Right lung (tissue), 10 donors: ENCODE measurements at places on chromosomes 11 and 22.
A peak's percentile ranks its signal among the peaks of the same experiment; 100 is the strongest.

DNA sequence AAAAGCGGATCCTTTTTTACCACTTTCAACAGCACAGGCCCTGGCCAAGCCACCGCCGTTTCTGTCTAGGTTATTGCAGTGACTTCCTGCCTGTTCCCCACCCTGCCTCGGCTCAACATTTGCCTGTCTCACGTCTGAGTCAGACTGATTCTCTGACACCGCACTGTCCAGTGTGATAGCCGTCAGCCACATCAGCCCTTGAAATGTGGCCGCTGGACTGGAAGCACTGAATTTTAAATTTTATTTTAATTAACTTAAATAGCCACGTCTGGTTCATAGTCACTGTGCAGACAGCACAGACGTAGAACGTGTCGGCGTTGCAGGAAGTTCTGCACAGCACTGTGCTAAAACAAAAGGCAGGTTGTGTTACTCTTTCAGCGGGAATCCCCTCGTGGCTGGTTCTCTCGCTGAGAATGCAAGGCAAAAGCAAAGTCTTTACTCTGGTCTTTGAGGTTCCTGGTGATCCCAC lies 56.3 kb upstream of the ADSL start:
- DNase-seq, result no peak

- DNase-seq, result peak; percentile 29
Observed at GRCh38 chr11:36790526-36790925, 192.5 kb upstream of the RAG2 start.

- peak; percentile 64 for DNase-seq
Observed at GRCh38 chr11:110463153-110463552, 33.4 kb downstream of the FDX1 start.

DNA sequence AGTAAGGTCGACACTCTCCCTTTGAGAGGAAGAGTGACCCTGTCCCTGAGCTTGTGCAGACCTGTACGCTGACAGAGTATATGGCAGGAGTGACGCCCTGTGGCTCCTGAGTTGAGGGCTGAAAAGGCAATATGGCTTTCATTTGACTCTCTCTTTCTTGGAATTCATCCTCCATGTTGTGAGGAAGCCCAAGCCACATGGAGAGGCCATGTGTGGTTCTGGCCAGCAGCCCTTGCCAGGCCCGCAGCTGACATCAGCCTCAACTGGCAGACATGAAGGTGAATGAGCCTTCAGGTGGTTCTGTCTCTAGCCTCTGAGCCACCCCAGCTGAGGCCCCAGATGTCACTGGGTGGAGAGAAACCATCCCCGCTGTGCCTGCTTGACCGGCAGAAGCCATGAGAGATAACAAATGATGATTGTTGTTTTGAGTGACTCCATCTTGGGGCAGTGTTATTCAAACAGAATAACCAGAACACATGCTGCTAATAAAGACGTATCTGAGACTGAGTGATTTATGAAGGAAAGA lies 31.9 kb downstream of the SMIM38 start:
- no peak for DNase-seq

- no peak for DNase-seq
Observed at GRCh38 chr11:565921-566509, 5.2 kb downstream of the RASSF7 start.

DNA sequence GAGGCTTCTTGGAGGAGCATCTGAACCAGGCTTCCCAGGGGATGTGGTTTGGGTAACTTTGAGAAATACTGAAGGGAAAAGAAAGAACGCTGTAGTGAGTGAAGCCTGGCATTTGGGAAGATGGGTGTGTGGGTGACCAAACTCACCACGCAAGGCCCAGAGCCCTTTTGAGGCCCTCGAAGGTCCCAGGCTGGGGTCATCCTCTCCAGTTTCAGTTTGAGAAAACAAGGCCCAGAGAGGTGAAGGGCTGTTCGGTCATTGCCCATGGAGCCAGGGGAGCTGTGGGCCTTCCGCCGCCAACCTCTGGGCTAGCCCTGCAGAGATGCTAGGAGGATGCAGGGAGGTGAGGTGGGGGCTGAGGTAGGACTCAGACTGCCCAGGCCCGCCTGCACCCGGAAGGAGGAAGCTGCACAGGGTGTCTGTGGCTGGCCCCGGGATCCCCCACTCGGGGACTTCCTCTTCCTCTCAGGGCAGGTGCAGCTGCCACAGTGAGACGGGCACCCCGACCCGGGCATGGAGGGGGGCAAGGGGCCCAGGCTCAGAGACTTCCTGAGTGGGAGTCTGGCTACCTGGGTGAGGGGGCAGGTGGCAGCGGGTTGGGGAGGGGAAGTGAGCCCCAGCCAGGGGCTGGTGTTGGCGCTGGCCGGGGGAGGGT lies at the start of gene CCDC88B:
Gene CCDC88B, plus strand, starts transcription at position 451 of the 655 bp plus-strand sequence. Its CDS starts 63 bp downstream, at position 514.
- no peak for DNase-seq

- DNase-seq, result peak; percentile 2
Observed at GRCh38 chr11:18013790-18014507, 1.1 kb upstream of the SERGEF start.

DNA sequence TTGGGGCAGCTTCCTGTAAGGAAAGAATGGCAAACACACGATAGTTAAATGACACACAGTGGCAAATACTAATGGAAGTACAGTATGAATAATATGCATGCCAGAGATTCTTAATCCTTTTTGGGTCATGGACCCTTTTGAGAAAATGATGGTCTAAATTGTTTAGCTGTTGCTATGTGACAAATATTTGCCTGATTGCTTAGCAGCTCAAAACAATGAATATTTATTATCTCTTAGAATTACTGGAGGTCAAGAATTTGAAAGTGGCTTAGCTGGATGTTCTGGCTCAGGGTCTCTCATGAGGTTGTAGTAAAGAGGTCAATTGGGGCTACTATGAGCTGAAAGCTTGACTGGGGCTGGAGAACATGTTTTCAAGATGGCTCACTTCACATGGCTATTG lies 69.7 kb downstream of the FANCF start:
- DNase-seq, result no peak
